ENCODE measurements at places on chromosomes 13 and 19.

DNA sequence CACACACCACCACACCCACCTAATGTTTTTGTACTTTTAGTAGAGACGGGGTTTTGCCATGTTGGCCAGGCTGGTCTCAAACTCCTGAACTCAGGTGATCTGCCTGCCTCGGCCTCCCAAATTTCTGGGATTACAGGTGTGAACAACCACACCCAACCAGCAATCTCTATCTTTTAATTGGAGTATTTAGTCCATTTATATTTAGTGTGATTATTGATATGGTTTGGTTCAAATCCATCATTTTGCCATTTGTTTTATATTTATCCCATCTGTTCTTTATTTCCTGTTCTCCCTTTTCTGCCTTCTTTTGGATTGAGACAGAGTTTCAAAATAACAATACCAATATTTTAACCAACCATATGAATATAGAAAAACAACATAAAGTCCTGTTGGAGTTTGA is 4.1 kb downstream of the ZNF420 start:
- no peak for DNase-seq

DNA sequence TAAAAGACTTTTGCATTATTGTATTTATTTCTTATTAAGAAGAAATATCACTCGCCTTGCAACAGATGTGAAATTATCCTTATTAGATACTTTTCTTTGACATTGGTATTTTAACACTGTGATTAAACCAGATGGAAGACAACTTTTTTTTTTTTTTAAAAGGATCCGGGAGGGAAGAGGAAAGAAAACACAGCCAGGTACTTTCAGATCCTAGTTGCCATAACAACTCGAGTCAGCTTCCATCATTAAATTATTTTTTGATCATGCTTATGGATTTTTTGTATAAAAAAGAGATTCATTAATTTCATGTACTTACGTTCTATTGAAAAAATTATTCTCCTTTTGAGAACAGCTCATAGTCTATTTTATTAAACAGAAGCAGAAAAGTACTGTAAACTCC is 515.7 kb downstream of the TBC1D4 start:
- no peak for DNase-seq

DNA sequence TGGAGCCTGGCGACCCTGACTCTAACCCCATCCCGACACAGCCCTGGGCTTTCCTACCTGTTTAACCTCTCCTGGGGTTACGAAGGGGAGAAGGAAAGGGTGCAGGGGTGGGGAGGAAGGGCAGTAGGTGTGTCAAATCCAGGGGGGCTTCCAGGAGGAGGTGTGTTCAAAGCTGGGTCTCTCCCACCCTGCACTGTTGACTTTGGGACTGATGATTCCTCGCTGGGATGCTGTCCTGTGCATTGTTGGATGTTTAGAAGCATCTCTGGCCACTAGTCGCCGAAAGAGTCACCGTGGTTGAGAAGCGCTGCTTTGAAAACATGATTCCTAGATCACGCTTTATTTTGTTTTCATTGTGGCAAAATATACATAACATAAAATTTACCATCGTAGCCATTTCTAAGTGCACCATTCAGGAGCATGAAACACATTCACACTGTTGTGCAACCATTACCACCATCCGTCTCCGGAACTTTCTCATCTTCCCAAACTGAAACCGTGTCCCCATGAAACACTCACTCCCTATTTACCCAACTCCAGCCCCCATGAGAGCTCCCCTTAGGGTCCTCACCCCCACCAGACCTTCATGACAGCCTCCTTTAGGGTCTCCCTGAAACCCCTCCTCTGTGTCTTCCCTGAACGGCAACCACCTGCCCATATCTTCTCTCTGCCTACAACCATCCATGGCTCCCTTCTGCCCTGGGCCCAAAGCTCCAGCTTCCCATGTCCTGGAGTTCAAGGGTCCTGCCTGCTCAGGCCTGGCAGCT is 4.4 kb upstream of the FCER2 start:
- DNase-seq: no peak

DNA sequence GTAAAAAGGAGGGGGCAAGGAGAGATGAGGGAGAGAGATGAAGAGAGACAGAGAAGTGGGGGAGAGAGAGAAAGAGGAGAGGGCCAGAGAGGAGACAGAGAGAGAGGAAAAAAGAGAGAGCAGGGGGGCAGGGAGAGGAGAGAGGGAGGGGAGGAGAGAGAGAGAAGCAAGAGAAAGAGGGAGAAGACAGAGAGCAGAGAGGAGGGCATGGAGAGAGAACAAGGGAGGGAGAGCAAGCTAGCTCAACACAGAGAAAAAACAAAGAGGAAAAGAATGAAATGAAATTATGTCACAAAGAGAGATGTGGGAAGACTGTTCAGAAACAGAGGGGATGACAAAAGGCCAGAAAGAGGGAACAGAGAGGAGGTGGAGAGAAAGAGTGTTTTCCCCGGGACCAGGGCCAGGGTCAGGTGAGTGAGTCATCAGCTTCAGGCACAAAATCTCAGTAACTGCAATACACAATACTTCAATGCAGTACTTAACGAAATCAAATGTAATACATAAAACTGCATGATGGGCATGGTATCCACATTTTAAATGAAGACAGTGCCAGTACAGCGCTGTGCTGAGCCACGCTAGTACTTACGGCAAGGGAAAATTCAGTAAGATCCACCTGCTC is 4.8 kb downstream of the KLK7 start:
- no peak for DNase-seq

- DNase-seq: no peak
Observed at GRCh38 chr13:98524391-98524790, 52.5 kb downstream of the STK24 start.

DNA sequence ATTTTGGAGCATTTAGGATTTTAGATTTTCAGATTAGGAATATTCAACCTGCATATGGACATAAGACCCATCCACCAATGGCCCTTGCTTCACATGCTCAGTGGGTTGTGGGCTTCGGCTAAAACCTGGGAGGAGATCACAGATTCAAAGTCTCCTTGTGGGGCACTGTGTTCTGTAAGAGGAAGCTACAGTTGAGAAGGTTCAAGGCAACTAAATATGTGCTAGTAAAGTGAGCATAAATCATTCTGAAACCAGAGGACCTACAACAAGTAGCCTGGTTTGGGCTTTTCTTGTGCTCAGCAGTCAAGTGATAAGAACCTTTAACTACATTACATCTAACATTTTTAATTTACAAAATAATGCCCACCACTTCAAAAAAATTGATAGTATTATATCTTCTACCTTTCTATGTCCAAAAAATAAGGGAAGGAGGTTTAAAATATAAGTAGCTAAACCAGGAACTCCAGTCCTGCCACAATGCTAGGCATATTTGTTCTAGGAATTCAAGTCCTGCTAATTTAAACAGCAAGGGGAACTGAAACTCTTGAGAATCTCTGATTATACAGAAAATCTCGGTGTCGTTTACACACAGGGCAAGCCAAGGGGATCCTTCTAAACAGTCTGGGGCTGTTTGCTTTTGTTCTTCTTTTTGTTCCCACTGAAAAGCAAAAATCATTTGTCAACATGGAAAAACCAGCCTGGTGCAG is 36.6 kb downstream of the FOXO1 start:
- no peak for DNase-seq

DNA sequence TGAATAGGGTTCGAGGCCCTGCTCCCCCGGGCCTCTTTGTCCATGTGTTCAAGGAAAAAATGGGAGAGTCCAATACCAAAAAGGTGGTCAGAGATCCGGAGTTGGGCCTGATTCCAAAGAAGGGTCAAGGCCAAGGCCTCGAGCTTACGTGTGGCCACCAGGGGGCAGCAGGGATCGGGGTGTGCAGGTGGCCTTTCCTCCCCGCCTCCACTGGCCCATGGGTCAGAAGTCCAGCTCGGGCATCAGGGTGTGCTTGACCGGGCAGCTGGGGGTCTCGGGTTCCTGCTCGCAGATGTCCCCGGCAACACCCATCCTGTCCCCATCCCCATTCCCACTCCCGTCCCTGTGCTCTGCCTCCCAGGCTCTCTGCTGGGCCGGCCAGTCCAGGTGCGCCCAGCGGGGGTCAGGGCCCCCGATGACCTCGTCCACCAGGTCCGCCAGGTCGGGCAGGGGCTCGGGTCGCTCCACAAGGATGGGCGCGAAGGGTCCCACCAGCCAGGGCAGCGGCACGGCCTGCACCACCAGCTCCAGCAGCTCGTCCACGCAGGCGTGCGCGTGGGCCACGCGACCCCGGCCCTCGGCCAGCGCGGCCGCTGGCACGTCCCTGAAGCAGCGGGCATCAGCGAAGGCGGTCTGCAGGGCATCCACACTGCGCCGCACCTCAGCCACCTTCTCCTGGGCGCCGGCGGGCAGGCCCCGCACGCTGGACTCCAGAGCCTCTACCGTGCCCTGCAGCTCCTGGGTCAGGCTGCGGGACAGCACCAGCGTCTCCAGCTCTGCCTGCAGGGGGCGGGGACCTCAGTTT is 5.2 kb upstream of the PLIN4 start:
- DNase-seq: peak; percentile 40

DNA sequence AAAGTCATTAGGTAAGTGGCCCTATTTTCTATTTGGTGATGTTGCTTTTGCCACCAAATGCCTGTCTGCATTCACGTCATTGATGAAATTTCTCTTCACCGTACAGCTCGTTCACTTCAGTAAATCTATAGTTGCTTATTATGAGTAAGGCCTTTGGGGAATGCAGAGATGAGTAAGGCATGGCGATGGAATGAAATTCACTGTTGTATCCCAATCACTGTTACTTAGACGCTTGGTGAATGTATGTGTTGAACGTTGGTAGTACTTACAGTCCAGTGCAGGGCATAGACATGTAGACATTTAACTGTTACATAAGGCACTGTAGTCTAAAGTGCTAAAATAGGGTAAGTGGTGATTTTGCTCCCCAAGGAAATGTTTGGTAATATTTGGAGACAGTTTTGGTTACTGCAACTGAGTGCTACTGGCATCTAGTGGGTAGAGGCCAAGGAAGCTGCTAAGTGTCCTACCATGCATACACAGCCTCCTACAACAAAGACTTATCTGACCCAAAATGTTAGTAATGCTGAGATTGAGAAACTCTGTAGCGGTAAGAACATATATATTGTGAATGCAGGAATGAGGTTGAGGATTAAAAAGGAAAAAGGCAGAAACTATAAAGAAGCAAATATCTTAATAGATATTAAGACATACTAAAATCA is 5.8 kb downstream of the AKAP11 start:
- DNase-seq: no peak

DNA sequence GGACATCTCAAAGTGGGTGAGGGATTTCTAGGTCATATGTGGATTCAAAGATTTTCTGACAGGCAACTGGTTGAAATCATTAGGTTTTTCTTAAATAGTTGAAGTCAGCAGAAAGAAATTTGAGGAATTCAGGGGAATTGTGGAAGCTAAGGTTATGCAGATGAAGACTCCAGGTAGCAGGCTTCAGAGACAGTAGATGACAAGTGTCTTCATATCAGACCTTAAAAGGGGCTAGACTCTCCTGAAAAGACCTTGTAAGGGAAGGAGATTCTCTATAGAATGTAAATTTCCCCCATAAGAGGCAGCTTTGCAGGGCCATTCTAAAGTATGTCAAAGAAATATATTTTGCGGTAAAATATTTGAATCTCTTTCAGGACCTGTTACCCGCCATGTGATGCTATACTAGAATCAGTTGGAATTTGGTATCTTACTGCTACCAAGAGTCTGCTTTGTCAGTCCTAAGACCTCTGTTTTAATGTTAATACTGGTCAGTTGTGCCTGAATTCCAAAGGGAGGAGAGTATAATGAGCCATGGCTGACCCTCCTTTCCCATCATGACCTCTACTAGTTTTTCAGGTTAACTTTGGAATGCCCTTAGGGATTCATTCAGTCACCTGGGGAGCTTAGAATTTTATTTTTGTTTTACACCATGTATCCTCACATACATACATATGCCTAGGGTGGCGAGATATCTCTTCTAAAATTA is 1115.5 kb upstream of the SLC10A2 start:
- no peak for DNase-seq

GRCh38 chr13:29359181-29359580 is 236.3 kb downstream of the SLC7A1 start:
- DNase-seq: no peak

DNA sequence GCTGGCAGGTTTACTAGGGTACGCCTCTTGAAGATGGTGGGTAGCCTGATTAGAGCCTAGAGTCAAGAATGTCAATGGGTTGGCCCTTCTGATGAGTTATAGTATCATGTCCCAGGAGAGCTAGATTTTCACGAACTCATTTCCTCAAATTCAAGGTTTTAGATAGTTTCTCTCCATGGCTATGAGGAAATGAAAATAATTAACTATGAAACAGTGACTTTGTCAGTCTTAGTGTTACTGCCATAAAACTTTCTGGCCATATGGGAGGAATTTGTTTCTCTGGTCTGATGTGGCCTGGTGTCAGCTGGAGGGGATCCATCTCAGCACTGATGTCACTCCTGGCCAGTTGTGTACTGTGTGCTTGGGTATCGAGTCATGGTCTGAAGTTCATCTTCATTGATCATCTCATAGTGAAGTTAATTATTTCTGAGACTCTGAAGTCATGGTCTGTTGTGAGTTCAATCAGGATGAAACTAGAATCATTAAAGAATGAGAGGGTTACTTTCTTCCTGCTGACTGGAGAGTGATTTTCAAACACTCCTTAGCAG is 49.4 kb upstream of the TNFSF11 start:
- DNase-seq: no peak

DNA sequence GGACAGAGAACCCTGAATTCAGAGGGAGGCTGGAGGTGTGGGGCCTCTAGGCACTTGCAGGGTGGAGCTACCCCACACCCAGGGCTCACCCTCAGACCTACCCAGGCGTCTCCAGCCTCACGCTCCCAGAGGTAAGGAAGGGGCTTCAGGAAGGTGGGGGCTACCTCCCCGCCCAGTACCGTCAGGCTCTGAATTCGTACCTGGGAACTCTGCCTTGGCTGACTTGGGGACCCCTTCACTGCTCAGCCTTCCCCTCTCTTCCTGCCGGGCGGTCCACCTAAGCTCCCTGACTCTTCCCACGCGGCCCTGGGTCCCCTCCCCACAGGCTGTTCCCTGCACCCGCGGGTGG is 28.5 kb upstream of the PARP4 start:
- no peak for DNase-seq

- no peak for DNase-seq
Observed at GRCh38 chr13:77219401-77219800, 107.5 kb downstream of the MYCBP2 start.

DNA sequence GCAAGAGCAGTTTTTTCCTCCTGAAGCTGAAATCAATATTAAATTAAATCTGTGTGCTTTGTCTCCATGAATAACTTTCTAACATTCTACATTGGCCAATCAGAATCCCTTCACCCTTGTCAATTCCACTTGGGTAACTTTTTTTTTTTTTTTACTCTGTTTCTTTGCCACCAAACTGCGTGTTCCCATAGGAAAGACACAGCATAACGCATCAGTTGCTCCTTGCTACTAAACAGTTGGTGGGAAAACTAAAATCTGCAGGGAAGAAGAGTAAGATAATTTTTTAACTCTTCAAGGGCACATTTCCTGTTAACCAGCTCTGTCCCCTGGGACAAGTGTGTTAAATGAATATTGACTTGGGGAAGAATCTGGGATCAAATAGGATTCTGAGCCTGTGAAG is 113.3 kb upstream of the SERP2 start:
- DNase-seq: no peak

GRCh38 chr19:21328885-21329605 is at the start of gene ZNF708:
TSS of gene ZNF708 (minus strand) at chr19:21329410. CDS start at chr19:21329212, 198 bp downstream.
- peak; percentile 98 for DNase-seq

DNA sequence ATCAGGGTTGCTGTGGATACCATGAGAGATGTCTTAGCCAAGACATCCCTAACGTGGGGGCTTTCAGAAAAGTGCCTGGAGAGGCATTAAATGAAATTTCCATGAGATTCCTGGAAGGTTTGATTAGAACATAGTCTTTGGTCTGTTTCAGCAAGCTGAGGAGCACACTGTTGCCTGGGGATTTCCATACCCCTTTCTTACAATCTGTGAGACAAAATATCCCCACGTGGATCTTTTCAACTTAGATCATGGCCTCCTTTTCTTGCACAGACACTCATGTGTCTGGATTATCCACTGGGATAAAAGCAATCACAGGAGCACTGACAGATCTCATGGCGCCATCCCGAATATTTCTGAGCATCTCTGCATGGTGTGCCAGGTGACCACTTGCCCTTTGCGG is 41.7 kb downstream of the GPR12 start:
- no peak for DNase-seq
